ENCODE measurements at places on chromosomes 2 and 18.

DNA sequence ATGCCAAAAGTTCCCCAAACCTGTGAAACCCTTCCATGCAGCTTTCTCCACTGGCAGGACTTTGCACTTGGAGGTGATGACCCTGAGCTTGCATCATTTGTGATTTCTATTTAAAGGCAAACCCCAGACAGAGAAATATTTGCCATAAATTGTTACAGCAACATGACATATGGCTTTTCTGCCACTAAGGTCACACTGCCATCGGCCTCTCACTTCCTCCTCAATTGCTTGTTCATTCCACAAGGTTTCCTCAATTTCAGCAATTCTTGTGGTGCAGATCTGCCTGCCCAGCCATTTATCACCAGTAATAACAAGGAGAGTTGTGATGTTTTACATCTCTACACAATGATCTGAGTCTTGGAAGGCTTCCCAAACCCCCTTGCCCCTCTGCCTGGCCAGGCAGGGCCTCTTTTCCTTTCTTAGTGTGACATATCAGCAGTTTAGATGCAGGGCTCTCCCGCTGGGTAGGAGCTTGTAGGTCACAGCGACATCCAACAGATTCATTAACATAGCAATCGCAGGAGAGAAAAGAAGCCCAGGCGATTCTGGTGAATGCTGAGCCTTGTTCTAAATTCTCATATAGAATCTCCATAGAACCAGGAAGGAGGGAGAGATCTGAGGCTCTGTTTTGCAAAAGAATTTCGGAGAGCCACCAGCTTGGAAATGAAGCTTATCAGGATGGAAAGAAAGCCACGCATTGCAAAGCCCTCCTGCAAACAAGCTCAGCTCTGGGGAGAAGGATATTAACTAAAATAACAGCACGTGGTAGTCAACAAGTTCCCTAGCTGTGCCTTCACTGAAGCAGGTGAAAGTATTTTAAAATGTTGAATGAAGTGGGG lies 46.7 kb upstream of the ITGA6 start:
- DNase-seq = no peak

DNA sequence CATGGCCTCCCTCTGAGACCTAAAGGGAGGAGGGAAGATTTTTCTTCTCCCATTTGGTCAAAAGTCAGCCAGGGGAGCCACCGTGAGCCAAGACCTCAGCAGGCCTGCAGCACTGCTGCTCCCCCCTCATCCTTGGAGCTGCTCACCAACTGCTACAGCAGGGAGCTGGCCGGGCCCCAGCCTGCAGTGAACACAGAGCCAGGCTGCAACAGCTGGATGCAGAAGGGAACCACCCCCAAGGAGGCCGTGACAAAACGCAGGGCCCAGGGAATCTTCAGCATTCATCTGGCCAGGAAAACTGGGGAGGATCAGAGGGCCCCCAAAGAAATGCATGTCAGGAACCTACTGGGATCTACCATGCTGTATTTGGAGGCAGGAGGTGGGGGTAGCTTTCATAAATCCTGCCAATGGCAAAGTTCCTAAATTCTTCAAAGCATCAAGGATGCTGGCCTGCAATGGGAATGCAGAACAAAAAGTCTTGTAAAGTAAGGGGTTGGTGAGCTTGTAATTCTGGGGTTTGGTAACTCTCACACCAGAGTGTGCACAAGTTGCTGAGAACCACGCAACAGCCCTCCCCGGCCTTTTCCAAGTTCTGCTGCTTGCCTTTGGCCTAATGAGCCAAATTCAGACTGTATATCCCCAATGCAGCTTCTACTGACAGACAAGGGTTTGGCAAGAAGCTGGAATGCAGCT lies 61.0 kb downstream of the CACNB4 start:
- DNase-seq = no peak

DNA sequence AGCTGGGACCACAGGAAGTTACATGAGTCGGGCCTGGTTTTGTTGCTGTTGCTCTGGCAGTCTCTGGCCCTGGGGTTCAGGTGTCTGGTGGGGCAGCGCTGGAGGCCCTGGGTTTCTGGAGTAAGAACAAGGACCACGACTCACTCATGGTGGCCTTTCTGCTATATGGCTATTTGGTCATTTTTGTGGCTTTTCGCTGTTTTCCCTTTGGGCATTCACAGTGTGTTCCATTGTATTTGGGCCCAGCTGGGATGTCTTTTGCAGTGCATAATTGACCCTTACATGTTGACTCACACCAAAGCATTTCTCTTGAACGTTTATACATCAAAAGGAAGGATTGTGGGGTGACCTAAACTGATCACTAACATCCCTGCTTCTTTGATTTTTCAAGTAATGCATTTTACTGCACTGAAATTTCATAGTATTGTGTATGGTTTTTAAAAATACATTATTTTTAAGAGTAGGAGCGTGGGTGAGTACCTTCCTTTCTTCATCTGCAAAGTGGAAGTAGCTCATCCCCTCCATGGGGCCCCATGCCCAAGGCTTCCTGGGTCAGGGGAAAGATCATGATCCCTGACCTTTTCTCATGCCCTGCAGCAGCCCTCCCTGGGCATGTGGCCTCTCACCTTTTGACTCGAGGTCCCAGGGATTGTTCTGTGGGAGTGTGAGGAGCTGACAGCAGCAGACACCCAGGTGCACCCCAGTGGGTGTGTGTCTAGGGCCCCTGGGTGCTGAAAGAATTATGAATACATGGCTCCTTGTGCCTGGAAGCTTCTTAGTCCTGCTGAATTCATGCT lies 225.5 kb downstream of the AGAP1 start:
- DNase-seq = no peak

DNA sequence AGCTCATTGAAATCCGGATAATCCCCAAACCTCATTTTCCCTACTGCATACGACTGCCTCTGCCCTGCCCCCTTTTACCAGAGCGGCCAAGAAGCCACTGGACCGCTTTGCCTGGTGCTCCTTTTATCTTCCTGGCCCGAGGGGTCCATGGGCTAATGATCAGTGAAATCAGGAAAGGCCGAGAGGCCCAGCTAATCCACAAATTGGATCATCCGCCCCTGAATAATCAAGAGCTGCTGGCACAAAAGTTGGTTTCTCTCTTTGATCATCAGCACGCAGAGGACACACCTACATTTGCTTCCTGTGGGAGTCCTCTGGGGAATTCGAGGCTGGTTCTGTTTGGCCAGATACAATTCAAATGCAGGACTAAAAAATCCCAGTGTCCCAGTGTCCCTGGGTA lies 144.5 kb downstream of the INSIG2 start:
- DNase-seq = no peak

DNA sequence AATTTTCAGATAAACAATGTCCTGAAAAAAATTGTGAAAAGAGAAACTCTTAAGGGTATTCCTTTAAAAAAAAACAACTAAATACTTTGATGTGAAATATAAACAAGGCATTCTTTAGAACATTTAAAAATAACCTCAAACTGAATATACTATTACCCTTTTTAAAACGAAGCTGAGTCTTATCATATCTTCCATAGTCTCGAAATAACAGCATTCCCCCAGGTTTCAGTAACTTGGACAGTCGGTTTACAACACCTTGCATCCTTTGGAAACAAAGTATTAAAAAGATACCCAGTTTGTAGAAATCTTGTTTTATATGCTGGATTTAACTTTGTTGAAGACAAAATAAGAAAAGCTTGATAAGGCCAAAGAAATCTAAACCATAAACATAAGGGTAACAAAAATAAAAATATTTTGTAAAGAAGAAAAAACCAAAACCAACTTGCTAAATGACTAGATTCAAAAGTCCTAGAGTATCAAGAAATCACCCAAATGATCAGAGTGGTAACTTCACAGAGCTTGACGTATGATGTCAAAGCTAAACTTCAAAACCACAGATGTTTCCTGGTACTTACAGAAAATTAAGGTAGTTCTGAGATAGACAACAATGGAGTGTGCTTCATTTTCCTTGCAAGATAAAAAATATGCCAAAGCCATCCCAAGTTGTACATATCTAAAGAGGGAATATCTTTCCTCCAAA lies 107.8 kb downstream of the METTL8 start:
- no peak for DNase-seq

- DNase-seq = peak; percentile 47
Measured at GRCh38 chr2:101341901-101342624, 33.6 kb upstream of the RNF149 start.

DNA sequence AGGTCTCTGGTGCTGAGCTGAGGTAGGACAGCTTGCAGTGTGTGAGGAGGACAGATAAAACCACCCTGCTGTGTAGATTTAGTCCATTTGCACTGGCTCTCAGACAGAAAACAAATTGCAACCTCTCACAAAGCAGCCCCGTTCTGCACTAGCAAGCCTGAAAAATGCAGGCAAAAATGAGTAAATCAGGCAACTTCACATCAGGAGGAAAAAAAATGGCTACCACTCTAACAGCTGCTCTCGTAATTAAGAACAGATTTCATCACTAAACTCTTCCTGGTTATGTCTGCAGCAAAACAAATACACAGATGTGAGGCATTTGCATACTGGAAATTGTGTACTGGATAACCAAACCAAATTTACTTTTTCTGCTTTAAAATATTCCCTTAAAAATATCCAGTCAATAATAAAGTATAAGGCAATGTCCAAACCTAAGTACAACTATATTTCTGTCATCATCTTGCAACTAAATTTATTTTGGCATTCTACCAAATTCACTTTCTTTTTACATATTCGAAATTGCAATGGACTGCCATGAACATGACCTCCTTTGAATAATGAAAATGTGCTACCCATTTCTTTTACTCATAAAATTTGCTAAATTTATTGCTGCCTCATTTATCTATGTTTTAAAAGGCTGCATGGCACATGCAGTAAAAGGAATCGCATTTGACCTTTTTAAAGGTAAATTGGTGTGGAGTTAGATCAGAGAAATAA lies 157.4 kb downstream of the AFF3 start:
- DNase-seq = no peak

DNA sequence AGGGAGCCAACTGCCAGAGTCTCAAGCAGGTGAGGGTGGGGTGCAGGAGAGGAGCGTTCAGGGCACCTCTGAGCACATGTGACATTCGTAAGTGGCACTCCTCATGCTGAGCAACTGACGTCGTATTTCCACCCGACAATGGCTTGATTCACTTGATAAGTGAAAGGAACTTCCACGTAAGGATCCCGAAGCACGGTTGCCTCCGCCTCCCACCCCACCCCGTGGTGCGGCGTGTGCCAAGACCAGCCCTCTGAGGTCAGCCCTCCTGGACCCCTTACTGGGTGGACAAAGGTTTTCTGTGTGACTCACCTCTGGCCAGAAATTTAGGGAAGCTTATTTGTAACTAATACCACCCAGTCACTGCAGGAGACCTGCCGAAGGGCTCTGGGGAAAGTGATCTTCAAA lies 59.9 kb downstream of the AGAP1 start:
- no peak for DNase-seq

GRCh38 chr2:27754138-27754588 lies 17.4 kb upstream of the MRPL33 start:
- peak; percentile 37 for DNase-seq

- DNase-seq = no peak
Measured at GRCh38 chr18:24811950-24812681, 351.7 kb downstream of the HRH4 start.

DNA sequence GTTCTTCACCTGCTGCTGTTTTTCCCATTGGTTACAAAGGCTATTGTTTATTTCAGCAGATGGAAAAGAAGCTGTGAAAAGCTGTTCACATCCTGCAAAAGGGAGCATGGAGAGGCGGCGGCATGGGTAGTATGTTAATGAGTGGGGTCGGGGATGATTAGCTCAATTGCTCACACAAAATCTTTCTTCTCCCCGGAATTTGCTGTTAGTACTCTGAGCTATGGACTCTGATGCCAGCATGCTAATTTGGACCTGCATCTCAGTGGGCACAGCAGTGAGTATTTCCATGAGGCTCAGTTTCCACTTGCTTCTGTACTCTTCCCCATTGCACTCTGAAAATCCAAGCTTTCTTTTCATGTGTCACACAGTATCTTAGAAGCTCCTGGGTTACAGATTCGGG lies 61.6 kb downstream of the DNER start:
- no peak for DNase-seq

GRCh38 chr2:83960371-83960770 lies 498.7 kb downstream of the SUCLG1 start:
- DNase-seq = no peak

GRCh38 chr2:128519517-128520215 lies 201.0 kb upstream of the HS6ST1 start:
- DNase-seq = no peak

GRCh38 chr18:72940986-72941385 lies 73.2 kb upstream of the NETO1 start:
- no peak for DNase-seq

DNA sequence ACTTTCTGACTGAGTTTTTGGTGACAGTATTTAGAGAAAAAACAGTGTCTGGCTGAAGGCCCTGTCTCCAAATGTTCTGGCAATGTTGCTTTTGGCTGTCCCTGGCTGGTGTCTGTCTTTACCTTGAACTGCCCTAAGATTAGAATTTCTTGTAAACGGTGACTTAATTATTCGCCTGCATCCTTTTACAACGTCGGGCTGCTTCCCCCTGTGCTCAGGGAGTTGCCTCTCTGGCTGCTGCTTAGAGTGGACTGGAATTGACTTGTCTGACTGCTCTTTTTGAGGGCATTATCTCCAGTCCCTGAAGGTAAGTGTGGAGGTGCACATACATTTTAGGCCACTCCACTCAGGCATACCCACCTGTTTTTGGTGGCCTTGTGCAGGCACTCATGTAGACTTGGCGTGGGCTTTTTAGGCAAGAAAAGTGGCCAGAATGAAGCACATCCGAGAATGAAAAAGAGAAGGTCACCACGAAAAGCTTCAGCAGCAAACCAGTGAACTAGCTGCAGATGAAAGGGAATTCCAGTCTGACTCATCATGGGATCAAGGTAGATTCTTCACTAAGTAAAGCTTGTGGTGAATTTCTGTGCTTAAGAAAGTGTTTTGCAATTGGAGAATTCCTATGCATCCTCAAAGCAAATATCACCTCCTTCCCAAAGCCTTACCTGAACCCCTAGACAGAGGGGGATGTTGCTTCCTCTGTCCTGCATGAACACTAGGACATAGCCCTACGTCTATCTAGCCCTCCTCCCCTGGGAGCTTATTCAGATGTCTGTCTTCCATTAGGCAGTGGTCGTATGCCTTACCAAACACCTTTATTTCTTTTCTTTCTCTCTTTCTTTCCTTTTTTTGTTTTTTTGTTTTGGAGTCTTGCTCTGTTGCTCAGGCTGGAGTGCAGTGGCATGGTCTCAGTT lies 230.3 kb upstream of the TRIB2 start:
- no peak for DNase-seq

DNA sequence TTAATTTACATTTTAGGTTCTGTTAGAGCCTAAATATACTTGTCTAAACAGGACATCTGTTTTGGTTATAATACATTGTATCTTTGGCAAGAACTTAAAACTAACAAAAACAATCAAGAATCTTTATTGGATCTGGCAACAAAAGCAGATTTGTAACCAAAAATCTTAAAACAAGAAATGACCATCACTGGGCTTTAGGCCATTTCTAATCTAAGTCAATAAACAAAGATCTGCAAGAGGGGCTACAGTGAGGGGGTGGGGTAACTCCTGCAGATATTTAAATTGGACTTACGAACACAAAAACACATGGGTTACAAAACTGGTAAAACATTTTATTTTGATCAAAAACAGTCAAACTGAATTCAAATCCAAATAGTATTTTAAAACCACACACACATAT lies 77.3 kb downstream of the SRBD1 start:
- no peak for DNase-seq

GRCh38 chr2:15729709-15730544 lies 138.3 kb downstream of the DDX1 start:
- no peak for DNase-seq

- DNase-seq = no peak
Measured at GRCh38 chr2:60502144-60502543, 51.3 kb downstream of the BCL11A start.

- no peak for DNase-seq
Measured at GRCh38 chr18:35584735-35585134, 3.2 kb downstream of the GALNT1 start.

GRCh38 chr2:165428926-165429325 lies 40.6 kb upstream of the CSRNP3 start:
- no peak for DNase-seq
